ENCODE measurements at places on chromosomes 13 and 19.

GRCh38 chr13:33776239-33776881 is 41.6 kb upstream of the RFC3 start:
- no peak for DNase-seq

DNA sequence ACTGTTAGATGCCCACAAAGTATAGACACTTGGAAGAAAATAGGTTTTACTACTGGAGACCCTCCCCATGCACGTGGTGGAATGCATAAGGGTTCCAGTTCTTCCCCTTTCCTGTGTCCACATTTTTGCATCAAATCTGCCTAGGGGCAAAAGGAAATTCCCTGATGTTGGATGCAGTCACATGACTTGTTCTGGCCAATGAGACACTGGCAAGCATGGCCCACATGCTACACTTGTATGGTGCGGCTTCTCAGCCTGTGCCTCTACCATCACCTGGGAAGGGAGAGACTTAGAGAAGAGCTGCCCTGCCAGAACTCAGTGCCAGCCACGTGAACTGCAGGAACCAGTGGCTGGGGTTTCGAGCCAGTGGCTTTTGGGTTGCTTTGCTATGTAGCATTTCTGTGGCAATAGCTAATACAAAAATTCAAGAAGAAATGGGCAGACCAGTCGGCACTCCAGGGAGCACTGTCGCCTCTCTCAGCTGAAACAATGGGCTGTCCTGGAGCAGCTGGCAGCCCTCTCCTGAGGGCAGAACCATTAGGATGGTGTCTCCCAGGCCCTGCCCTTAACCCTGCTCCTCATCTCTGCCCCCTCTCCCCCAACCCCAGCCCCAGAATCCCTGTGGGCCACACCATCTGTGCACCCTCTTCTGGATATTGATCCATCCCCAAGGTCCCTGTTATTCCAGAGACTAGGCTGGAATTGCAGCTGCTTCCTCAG is 634.0 kb downstream of the UQCRFS1 start:
- no peak for DNase-seq

- DNase-seq, result no peak
Measured at GRCh38 chr13:112341446-112341845, 34.7 kb upstream of the SPACA7 start.

DNA sequence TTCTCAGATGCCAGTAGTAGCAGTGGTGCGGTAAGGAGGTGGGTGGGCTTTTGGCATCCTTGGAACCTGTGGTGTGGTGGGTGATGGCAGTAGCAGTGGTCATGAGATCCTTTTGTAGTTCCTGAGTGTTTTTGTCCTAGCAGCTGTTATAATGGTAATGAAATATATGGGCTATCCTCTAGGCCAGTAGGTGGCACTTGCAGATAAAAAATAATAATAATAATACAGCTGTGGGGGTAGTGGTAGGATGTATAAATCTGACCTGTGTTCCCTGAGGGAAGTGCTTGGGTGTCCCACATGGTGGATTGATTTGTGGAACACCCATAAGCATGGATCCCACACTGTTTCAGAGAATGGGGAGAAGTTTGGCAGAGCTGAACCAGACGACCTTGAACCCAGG is 334.0 kb downstream of the SLITRK5 start:
- no peak for DNase-seq

DNA sequence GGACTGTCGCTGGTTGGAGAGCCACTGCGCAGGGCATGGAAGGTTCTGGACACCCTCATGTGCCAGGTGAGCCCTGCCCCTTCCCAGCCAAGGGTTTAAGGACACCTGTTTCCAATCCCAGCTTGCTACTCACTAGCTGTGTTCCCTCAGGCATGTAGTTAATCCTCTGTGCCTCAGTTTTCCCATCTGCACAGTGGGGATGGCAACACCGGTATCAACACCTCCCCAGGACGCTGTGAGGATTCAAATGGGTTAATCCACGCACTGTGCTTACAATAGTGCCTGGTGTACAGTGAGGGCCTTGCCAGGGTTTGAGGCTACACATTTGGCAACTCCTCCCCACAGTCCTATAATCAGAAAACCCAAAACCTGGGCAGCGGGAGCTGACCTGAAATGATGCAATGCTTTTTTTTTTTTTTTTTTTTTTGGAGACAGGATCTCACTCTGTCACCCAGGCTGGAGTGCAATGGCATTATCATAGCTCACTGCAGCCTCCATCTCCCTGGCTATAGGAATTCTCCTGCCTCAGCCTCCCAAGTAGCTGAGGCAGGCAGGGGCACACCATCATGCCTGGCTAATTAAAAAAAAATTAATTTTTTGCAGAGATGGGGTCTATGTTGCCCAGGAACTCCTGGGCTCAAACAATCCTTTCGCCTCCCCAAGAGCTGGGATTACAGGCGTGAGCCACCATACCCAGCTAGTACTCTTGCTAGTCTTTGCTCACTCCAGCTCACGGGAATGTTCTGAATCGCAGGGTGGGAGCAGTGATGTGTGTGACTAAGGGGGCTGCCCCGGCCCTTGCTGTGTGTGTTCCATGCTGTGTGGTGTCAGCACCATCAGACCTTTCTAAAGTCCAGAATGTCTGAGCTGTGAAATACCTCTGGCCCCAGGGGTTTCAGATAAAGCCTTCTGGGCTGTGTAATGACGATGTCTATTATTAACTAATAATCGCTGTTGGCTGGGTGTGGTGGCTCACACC is 2.3 kb downstream of the ACP4 start:
- DNase-seq, result no peak

GRCh38 chr19:51076631-51077213 is 6.0 kb downstream of the KLK14 start:
- DNase-seq, result no peak

GRCh38 chr13:36814465-36814864 is 4.6 kb upstream of the RFXAP start:
- DNase-seq, result no peak

- no peak for DNase-seq
Measured at GRCh38 chr19:2050349-2050990, 574 bp downstream of the MKNK2 start.

DNA sequence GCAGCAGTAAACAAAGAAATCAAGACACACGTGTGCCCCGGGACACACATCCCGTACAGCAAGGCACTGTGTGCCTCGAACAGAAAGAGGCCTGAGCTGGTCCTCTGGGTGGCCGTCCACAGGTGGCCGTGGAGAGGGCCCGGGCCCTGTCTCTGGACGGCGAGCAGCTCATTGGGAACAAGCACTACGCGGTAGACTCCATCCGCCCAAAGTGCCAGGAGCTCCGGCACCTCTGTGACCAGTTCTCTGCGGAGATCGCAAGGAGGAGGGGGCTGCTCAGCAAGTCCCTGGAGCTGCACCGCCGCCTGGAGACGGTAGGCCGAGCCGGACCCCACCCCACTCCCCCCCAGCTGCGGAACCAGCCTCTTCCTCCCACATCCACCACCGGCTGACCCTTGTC is 30.7 kb upstream of the F7 start:
- DNase-seq, result no peak

DNA sequence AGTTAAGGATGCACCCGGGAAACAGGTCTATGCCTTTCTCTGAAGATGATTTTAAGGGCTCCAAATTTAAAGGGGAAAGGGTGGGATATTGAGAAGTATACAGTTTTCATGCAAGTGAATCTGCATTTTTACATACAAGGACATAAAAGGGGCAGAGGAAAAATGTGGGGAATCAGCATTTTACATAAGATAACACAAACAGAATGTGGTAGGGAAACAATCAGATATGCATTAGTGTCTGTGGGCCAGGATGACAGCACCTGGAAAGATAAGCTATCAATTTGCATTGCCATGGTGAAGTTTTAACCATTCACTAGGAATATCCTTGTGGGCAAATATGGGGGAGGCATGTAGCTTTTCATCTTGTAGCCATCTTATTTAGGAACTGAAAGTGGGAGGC is 24.1 kb downstream of the IGFL3 start:
- DNase-seq, result no peak

DNA sequence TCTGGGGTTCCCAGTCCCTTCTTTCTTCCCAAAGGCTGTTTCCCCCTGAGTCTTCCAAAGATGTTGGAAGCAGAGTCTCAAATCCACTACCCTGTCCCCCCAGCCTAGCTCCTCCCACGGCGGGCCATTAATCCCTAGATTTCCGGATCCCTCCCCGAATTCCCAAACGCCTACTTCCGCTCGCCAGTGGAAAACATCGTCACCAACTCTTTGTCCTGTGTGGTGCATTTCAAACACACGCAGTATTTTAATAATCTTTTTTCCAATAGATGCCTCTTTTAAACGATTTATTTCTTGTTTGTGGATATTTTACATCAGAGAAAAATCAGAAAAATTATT is 610 bp downstream of the ZNF791 start:
- no peak for DNase-seq

GRCh38 chr19:6787393-6787792 is 14.9 kb downstream of the VAV1 start:
- no peak for DNase-seq

- no peak for DNase-seq
Measured at GRCh38 chr19:2089001-2089711, 7.0 kb downstream of the MOB3A start.

- peak; percentile 95 for DNase-seq
Measured at GRCh38 chr19:49680421-49681351, 3.6 kb downstream of the PRMT1 start.

- DNase-seq, result no peak
Measured at GRCh38 chr13:95367309-95367843, 66.1 kb upstream of the ABCC4 start.

DNA sequence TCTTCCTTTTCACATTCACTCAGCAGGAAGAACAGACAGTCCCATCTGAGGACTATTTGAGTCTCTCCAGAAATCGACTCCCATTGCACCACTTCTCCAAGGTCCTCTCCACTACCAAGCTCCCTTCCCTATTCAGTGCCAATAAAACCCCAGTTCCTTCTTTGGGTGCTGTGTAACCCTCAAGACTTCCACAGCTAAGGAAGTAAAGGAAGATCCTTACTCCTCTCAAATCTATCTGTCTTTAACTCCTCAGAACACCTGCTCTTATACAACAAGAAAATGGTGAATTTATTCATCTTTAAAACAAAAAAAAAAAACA is 29.2 kb upstream of the TM9SF2 start:
- no peak for DNase-seq

DNA sequence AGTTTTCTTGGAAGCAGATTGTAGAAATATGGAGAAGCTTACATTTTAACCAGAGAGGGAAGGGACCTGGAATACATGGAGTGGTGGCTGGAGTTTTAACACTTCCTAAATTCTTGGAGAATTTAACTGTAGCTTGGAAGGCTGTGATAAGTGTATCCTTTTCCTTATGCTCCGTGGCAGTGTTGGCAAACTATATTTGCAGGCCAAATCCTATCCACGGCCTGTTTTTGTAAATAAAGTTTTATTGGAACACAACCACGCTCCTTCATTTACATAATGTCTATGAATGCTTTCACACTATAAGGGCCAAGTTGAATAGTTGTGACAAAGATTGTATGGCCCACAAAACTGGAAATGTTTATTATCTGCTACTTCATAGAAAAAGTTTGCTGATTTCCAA is 110.6 kb upstream of the MIR17HG start:
- no peak for DNase-seq

DNA sequence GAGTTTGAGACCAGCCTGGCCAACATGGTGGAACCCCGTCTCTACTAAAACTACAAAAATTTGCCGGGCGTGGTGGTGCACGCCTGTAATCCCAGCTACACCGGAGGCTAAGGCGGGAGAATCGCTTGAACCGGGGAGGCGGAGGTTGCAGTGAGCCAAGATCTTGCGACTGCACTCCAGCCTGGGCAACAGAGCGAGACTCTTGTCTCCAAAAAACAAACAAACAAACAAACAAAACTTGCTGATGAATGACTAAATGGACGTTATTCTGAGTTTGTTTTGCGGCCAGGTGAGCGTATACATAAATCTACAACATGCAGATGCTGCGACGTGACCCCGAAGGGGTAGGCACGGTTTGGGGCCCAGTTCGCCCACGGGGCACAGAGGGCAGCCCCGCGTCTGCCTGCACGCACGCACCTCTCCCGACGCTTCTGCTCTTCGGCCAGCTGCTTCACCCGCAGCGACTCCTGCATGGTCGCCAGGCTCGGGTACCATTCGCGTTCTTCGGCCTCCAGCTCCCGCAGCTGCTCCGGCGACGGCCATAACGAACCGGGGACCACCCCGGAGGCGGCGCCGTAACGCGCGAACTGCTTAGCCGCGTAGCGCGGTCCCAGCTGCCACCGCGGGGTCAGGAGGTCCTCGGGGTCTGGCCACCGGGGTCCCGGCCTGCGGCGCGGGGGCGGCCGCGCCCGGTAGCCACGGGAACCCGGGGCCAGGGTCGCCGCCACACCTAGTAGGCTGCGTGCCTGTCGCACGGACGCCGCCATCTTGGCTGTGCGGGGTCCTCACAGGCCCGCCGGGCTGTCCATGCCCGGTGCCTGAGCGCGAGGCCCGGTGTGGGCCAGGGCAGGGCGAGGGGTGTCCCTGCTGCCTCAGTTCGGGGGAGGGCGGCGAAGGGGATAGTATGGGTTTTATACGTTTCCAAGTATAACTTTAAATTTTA is at the start of gene GADD45GIP1:
Gene GADD45GIP1 (minus strand): TSS at position 778 of the 943 bp plus-strand sequence. CDS start 11 bp downstream, at position 767.
- peak; percentile 75 for DNase-seq

- DNase-seq, result peak; percentile 76
Measured at GRCh38 chr19:2096034-2096479, at the start of gene MOB3A. MOB3A (minus strand) TSS chr19:2096326; CDS start chr19:2078560, 17,766 bp downstream.

DNA sequence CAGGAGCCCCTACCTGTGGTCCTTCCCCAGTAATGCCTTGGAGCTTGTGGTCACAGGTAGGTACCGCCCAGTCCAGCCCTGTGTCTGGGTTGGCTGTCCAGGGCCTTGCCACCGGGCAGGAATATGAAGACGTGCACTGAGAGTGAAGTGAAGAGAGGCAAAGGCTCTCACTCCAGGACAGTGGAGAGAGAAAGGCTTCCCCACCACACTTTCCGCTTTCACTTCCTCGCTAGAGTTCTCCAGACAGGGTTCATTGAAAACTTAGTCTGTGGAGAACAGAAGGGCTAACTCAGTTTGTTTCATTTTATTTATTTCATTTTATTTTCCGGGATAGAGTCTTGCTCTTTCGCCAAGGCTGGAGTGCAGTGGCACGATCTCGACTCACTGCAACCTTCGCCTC is 14.2 kb downstream of the FCAR start:
- no peak for DNase-seq

DNA sequence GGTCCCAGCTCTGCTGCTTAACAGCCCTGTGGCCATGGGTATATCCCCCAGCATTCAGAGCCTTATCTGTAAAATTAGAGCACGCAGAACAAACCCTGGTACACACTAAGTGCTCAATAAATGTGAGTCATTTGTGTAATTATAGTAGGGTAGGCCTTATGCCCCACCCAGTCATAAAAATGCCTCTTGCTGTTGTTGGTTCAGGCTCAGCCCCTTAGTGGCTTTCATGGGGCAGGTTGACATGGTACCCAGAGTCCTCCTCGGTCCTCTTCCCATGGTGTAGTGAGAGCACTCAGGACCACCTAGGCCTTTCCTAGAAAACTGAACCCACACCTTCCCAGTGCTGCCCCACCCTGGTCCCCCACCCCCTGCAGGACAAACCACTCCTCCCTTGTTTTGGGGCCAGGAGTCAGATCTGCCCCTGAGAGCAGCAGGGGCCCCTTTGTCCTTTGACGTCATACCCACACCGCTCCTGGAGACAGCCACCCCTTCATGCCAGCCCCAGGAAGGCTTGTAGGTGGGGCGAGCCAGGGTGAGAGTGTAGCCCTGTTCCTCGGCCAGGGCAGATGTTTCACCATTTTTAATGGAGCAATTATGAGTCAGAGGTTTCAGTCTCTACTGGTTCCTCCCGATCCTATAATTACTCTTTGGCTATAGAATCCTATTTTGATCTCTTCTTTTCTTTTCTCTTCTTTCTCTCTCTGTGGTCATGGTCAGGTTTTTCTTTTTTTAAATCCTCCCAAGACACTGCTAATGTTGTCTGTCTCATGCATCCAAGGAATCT is 36.8 kb downstream of the ACTN4 start:
- no peak for DNase-seq

All from activated T-cell treated with anti-CD3 and anti-CD28 coated beads for 1 hour (primary cell).